ENCODE measurements at places on chromosomes 16 and 17.

DNA sequence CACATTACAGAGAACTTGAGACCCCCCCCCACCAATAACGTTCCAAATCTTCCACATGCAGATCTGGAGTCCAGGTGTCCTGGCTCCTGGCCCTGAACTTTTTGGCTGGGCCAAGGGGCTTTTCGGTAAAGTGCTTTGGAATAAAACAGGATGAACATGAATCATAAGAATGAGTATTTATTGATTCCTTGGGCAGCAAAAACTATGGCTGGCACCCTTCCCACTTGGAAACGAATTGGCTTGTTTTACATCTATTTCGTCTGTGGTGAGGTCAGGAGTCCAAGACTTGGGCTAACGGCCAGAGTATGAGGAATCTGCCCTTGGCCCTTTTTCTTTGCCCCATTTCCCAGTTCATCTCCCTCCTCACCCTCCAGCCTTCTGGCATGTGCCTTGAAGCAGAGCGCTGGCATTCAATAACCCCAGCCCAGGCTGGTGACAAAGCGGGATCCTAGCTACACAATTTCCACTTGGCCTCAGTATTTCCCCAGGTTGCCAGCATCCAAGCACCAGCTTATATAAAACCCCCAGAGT is 4.1 kb upstream of the UBTF start:
- DNase-seq: no peak

- DNase-seq: no peak
These were observed 226.7 kb upstream of the CDH13 start for GRCh38 chr16:82400046-82400445.

DNA sequence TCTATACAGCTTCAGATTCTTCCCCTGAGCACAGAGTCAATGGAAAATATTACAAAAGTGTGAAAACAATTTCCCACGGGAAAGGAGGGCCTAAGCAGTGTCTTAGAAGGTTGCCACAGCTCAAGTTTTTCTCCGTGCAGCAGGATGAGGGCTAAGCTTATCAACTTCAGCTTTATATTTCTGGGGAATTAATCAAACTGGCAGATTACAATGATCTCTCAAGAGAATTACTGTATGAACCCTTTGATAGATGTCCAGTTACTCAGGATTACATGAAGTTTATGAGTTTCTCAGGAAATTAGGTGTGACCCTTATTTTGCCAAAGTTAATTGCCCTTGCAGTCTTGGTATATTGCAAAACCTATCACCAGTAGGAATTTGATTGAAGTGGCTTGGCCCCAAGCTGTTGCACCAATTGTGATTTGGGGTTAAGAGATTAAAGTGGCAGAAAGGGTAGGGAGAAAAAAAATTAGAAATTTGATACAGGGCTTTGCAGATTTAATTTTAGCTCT is 298.4 kb downstream of the MAP2K6 start:
- no peak for DNase-seq

DNA sequence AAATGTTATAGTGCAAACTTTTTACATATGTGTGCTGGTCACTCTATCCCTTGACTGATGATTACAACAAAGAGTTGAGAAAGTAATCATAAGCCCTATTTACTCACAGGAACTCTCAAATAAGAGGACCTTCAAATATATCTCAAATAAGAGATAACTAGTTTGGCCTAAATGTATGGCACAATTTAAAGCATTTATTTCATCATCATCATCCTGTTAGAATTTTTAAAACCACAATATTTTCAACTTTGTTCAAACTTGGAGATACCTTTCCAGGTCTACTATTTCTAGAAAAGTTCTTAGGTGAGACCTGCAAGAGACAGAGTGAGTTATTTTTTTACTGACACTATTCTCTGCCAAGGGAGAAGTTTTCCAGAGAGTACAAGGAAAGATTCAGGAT is 5.5 kb downstream of the CPPED1 start:
- DNase-seq: no peak

GRCh38 chr17:10033959-10034358 is 128.9 kb upstream of the RCVRN start:
- DNase-seq: no peak

DNA sequence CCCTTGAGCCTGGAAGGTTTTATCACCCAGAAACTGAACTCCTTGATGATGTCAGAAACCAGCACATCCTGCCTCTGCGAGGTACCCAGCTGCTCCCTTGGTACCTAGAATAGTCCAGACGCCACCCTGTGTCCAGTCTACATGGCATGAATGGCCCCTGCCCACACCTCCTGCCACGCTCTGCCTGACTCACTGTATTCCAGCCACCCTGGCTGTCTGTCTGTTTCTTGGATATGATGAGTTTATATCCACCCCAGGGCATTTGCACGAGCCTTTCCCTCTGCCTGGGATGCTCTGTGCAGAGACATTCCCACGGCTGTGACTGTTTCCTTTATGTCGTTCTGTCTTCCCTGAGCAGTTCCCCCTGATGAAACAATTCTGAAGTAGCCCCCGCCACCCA is 68.7 kb downstream of the CRISPLD2 start:
- DNase-seq: no peak

All from activated CD4-positive, alpha-beta T cell treated with anti-CD3 and anti-CD28 coated beads for 1 hour (primary cell).